Lung (tissue), 17 donors: ENCODE measurements at places on chromosomes 7 and 10. TPM values are rescaled to one million over a fixed set of nuclear protein-coding genes. Genes with fewer than 3 reads are reported as not detected.

The EPHA1 gene
- 6.1 TPM for total RNA-seq

The PODXL gene
- 133 TPM for total RNA-seq

The TMEM229A gene
- not detected for total RNA-seq

The ANKRD61 gene
- not detected for total RNA-seq

The CALD1 gene
- 173 TPM for total RNA-seq

The LIPK gene
- not detected for total RNA-seq

The ANKRD30A gene
- total RNA-seq, result not detected

The C10orf71 gene
- total RNA-seq, result not detected

The NUTM2E gene
- 0.31 TPM for total RNA-seq

The SLC13A1 gene
- not detected for total RNA-seq

The TMEM213 gene
- total RNA-seq, result 2.0 TPM

The MYH16 gene
- not detected for total RNA-seq

The AKR1C3 gene
- total RNA-seq, result 116 TPM

The PBLD gene
- total RNA-seq, result 12.5 TPM

DNA sequence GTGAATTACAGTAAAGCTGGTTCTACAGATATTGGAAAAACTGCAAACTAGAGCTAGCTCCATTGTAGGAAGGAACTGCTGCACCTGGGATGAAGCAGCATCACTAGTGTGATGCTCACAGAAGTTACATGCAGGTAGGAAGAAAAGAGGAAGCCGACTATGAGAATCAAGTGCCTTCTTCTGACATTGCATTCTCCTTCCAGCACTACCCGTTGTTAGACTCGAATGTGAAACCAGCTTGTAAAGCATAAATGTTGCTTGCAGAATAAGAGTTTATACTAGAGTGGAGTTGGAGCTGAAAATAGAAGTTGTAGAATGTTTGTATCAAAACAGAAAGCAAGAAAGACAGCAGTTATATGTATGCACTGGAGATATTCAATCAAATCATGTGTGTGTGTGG is 49.9 kb downstream of the TRIM24 start:
- no peaks in the 10 kb centered on the region for H3K4me1 ChIP-seq
- H3K27me3 ChIP-seq, result no peaks in the 10 kb centered on the region
- no peak for DNase-seq
- peaks cover 2% of the 10 kb centered on the region for H3K36me3 ChIP-seq
- no peak overlapping the region for H3K4me3 ChIP-seq
- no peak overlapping the region for H3K27ac ChIP-seq

GRCh38 chr7:7129381-7129780 is 53.0 kb upstream of the C1GALT1 start:
- no peak for DNase-seq
- H3K4me3 ChIP-seq, result no peak overlapping the region
- no peaks in the 10 kb centered on the region for H3K4me1 ChIP-seq
- no peaks in the 10 kb centered on the region for H3K36me3 ChIP-seq
- no peak overlapping the region for H3K27ac ChIP-seq
- no peaks in the 10 kb centered on the region for H3K27me3 ChIP-seq

GRCh38 chr10:96321822-96322221 is 17.6 kb downstream of the DNTT start:
- no peak overlapping the region for H3K4me3 ChIP-seq
- no peaks in the 10 kb centered on the region for H3K36me3 ChIP-seq
- no peaks in the 10 kb centered on the region for H3K27me3 ChIP-seq
- DNase-seq, result no peak

DNA sequence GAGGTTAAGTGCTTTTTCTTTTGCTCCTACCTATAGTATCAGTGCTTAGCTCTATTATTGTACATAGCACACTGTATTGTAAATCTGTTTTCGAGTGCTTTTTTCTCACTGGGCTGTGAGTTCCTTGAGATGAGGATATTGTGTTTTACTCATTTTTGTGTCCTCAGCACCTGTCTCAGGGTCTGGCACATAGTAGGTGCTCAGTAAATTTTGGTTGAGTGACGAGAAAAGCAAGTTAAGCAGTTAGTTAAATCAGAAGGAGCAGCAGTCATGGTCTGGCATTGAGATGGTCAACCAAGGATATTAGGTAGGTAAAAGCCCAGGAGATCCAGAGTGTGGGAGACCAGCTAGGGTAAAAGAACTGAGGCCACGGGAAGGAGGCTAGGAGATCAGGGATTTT is 51.2 kb downstream of the AP3M1 start:
- H3K27ac ChIP-seq, result no peak overlapping the region
- no peaks in the 10 kb centered on the region for H3K27me3 ChIP-seq
- no peak for DNase-seq
- peaks cover 64% of the 10 kb centered on the region for H3K36me3 ChIP-seq
- no peak overlapping the region for H3K4me3 ChIP-seq

GRCh38 chr7:51666266-51666665 is 349.7 kb upstream of the COBL start:
- H3K4me3 ChIP-seq, result no peak overlapping the region
- no peak overlapping the region for H3K27ac ChIP-seq
- H3K36me3 ChIP-seq, result no peaks in the 10 kb centered on the region
- H3K4me1 ChIP-seq, result no peaks in the 10 kb centered on the region
- H3K27me3 ChIP-seq, result no peaks in the 10 kb centered on the region
- no peak for DNase-seq

- H3K4me1 ChIP-seq, result no peaks in the 10 kb centered on the region
- no peak overlapping the region for H3K4me3 ChIP-seq
- no peak overlapping the region for H3K27ac ChIP-seq
- no peaks in the 10 kb centered on the region for H3K36me3 ChIP-seq
- H3K27me3 ChIP-seq, result no peaks in the 10 kb centered on the region
These were observed 133.2 kb downstream of the PARD3 start for GRCh38 chr10:34681933-34682332.

GRCh38 chr7:99365318-99366141 is 9.0 kb upstream of the ARPC1B start:
- no peak overlapping the region for H3K4me3 ChIP-seq
- H3K36me3 ChIP-seq, result peaks cover 39% of the 10 kb centered on the region
- H3K4me1 ChIP-seq, result no peaks in the 10 kb centered on the region
- H3K27me3 ChIP-seq, result no peaks in the 10 kb centered on the region
- no peak overlapping the region for H3K27ac ChIP-seq

GRCh38 chr7:135285547-135286233 is 52.1 kb downstream of the STRA8 start:
- no peaks in the 10 kb centered on the region for H3K4me1 ChIP-seq
- H3K36me3 ChIP-seq, result no peaks in the 10 kb centered on the region
- H3K4me3 ChIP-seq, result no peak overlapping the region
- H3K27me3 ChIP-seq, result no peaks in the 10 kb centered on the region
- DNase-seq, result no peak
- no peak overlapping the region for H3K27ac ChIP-seq

DNA sequence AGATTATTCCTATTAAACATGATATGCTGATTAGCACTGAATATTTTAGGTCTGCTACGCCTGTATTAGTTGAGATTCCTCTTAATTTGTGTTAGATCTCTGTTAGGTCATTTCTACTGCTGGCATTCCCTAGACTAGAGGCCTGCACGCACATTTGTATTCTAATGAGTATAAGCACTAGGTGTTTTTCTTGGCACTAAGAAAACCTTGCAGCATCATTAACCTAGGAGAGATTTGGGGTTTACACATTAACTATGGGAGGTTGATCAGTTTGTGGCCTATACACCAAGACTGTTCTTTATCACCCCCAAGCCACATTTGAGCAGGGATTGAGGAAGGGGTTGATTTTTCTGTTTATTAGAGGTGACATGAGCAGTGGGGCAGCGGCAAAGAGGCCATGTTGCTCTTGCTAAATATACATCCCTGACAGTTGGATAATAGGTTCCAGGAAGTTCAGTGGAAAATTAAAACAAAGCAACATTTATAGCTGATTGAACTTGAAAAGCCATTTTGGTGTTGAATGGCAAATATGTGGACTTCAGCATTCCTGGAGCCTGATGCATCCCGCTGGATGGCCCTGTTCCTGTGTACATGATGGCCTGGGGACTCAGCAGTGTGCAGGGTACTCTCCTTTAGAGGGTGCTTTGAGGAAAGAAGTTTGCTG is 65.2 kb downstream of the GBF1 start:
- H3K4me3 ChIP-seq, result no peak overlapping the region
- H3K27ac ChIP-seq, result no peak overlapping the region
- H3K4me1 ChIP-seq, result peaks cover 7% of the 10 kb centered on the region
- H3K36me3 ChIP-seq, result no peaks in the 10 kb centered on the region
- DNase-seq, result peak; percentile 14
- H3K27me3 ChIP-seq, result no peaks in the 10 kb centered on the region

DNA sequence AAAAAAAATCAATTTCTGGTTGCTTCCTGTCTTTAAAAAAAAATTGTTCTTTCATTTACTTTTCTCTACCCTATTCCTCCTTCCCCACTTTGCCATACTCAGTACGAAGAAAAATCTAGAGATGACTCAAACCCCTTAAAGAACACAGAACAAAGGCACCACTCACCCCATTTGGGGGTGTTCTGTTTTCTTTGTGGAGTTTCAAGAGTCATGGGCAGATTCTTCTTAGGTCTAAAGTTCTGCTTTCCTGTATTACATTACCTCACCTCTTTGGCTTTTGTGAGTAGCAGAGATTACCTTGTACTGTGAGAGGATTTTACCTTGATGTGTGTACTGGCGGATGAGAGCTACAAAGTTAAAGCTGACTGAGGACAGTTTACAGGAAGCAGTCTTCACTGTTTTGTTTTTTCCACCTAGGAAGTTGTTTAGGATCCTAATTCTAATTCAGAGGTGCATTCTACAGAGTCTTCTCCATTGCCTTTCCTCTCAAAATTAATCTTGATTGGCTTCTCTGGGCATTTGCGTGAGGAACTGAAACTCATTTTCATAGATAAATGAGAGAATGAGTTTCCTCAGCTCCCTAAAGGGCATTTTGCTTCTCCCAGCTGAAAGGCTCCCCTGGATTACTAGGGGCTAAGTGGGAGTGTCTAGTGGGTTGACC is 20.7 kb downstream of the AVL9 start:
- H3K4me1 ChIP-seq, result no peaks in the 10 kb centered on the region
- no peak overlapping the region for H3K27ac ChIP-seq
- DNase-seq, result no peak
- no peaks in the 10 kb centered on the region for H3K27me3 ChIP-seq

GRCh38 chr7:75756991-75757676 is 14.9 kb downstream of the CCL26 start:
- no peaks in the 10 kb centered on the region for H3K36me3 ChIP-seq
- no peaks in the 10 kb centered on the region for H3K27me3 ChIP-seq
- peaks cover 3% of the 10 kb centered on the region for H3K4me1 ChIP-seq
- peak; percentile 55 for DNase-seq
- H3K27ac ChIP-seq, result no peak overlapping the region

GRCh38 chr7:7427363-7427762 is 108.3 kb downstream of the COL28A1 start:
- no peaks in the 10 kb centered on the region for H3K27me3 ChIP-seq
- DNase-seq, result no peak
- no peak overlapping the region for H3K4me3 ChIP-seq
- H3K27ac ChIP-seq, result no peak overlapping the region
- no peaks in the 10 kb centered on the region for H3K4me1 ChIP-seq
- H3K36me3 ChIP-seq, result no peaks in the 10 kb centered on the region

- H3K36me3 ChIP-seq, result no peaks in the 10 kb centered on the region
- H3K4me1 ChIP-seq, result no peaks in the 10 kb centered on the region
- H3K27ac ChIP-seq, result no peak overlapping the region
These were observed 88.4 kb downstream of the TACC2 start for GRCh38 chr10:122077311-122077875.

GRCh38 chr7:150799156-150799555 is 1.0 kb downstream of the TMEM176B start:
- H3K4me1 ChIP-seq, result no peaks in the 10 kb centered on the region
- no peaks in the 10 kb centered on the region for H3K27me3 ChIP-seq
- no peak overlapping the region for H3K27ac ChIP-seq

DNA sequence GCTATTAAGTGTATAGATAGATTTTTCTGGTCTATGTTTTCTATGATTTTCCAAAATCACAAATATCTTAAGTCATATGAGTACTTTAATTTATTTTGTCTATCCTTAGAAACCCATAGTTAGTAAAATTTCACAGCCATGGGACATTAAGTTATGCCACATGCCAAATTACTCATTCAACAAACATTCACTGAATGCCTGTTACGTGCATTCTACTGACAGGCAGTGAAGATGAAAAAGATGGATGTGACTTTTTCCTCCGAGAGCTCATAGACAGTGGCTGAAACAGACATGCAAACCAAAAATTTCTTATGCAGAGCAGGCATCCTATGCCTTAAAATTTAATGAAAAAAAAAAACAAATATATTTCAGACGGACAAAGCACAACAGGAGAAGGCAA is 84.9 kb downstream of the CHRM2 start:
- no peak for DNase-seq
- H3K4me3 ChIP-seq, result no peak overlapping the region
- H3K36me3 ChIP-seq, result no peaks in the 10 kb centered on the region
- no peak overlapping the region for H3K27ac ChIP-seq
- H3K27me3 ChIP-seq, result no peaks in the 10 kb centered on the region

DNA sequence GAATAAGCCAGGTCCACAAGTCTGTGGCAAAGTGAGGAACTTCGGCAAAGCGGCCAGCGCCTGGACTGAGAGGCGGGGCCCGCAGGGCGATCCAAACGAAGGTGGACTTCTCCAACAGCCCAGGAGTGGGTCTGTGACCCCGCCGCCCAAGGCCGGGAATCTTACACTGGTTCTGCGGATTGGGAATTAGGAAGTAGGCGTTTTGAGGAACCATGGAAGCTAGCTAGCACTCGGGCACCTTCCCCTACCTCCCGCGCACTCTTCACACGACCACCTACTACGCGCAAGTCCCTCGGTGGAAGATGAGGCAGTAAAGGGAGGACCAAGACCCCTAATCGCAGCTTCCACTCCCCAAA is 570 bp upstream of the ARF5 start:
- DNase-seq, result no peak
- peaks cover 6% of the 10 kb centered on the region for H3K4me1 ChIP-seq
- peak overlapping the region; percentile 89 for H3K27ac ChIP-seq

- no peak for DNase-seq
- H3K36me3 ChIP-seq, result no peaks in the 10 kb centered on the region
- H3K27me3 ChIP-seq, result no peaks in the 10 kb centered on the region
- H3K27ac ChIP-seq, result no peak overlapping the region
- no peak overlapping the region for H3K4me3 ChIP-seq
These were observed 48.3 kb upstream of the CDC14C start for GRCh38 chr7:48876087-48876486.

GRCh38 chr10:110553905-110554304 is 13.6 kb upstream of the SMC3 start:
- H3K27ac ChIP-seq, result no peak overlapping the region
- DNase-seq, result no peak
- no peak overlapping the region for H3K4me3 ChIP-seq
- no peaks in the 10 kb centered on the region for H3K27me3 ChIP-seq

DNA sequence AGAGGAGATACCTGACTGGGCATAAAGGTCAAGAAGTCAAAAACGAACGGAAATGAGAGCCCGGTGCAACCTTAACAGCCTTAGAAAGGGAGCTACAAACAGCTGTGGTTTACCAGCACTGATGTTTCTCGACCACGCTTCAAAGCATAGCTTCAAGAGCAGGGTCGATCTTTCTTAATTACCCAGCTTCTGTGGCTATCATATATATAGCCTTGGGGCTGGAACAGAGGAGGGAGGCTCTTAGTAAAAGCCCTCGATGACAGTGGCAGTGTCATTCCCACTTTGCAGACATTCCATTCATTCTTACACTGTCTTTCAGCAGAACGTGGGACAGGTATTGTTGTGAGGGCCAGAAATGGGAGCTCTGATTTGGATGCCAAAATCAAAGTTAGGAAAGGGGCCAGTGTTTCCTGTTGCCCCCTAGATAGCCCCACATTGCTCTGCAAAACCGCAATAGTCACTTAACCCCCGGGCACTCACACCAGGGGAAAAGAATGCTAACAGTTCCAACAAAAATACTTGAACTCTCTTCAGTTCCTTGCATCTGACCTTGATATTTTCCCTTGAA is 141.5 kb downstream of the MTPAP start:
- no peaks in the 10 kb centered on the region for H3K4me1 ChIP-seq
- DNase-seq, result no peak
